ENCODE measurements at places on chromosomes 2 and 18.

DNA sequence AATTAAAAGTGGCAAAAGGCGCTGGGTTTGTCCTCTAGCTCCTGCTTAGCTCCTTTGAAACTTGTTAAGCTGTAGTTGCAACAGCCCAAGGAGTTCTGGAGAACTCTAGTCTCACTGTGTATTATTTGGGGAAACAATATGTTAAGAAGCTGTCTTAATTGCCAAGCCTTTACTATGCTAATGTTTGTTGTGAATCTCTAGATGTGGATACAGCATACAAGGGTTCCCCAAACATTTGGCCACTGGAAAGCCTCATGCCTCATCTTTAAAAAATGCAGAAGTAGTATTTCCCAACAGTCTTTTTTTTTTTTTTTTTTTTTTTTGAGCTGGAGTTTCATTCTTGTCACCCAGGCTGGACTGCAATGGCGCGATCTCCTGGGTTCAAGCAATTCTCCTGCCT is 236.7 kb downstream of the PRKCE start:
- DNase-seq = no peak

GRCh38 chr18:61690418-61691138 is 202.2 kb downstream of the RNF152 start:
- no peak for DNase-seq

- DNase-seq = no peak
Measured at GRCh38 chr18:34709750-34710441, at the start of gene DTNA. Gene DTNA, plus strand, starts transcription at chr18:34710298. Its CDS starts 45,679 bp downstream, at chr18:34755977.

GRCh38 chr18:3150274-3150673 is 69.5 kb downstream of the MYOM1 start:
- no peak for DNase-seq

DNA sequence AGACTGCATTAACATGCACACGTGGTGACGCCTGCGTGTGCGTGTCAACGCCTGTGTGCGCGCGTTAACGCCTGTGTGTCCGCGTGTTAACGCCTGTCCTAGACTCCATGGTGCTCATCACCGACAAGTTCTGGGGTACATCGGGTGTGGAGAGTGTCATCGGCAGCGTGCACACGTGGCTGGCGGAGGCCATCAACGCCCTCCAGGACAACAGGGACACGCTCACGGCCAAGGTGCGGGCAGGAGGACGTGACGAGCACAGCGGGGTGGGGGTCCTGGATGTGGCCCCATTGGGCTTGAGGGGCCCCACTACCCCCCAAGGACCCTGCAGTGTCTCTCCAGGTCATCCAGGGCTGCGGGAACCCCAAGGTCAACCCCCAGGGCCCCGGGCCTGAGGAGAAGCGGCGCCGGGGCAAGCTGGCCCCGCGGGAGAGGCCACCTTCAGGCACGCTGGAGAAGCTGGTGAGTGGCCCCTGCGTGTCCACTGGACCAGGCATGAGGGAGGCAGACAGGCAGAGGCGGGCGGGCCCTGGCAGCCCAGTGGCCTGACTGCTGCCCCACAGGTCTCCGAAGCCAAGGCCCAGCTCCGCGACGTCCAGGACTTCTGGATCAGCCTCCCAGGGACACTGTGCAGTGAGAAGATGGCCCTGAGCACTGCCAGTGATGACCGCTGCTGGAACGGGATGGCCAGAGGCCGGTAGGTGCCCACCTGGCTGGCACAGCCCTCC is 29.2 kb downstream of the GPC1 start:
- peak; percentile 76 for DNase-seq

- peak; percentile 83 for DNase-seq
Measured at GRCh38 chr2:174577967-174578589, 19.5 kb downstream of the WIPF1 start.

- DNase-seq = no peak
Measured at GRCh38 chr2:95009412-95009811, 16.1 kb upstream of the MAL start.

GRCh38 chr2:137654046-137654445 is 310.2 kb upstream of the HNMT start:
- no peak for DNase-seq

DNA sequence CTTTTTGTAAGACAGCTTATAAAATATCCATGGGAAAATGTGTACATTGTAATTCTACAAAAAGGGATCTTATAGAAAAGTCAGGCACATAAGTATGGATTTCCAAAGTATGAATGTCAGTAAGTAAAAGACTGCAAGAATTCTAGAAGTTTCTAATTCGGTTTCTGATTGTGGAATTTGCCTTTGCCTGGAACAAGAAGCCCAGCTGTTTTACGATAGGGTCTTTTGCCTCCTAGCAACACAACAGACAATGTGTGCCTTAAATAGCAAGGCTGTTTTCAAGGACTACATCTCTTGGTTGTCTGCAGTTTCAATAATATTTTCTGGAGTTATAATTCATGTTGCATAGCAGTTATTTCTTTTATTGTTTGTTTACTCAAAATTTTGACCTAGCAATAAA is 312.9 kb downstream of the MTX2 start:
- no peak for DNase-seq

- DNase-seq = peak; percentile 77
Measured at GRCh38 chr2:159684796-159685195, 27.5 kb upstream of the MARCHF7 start.

Data from osteoblast (primary cell).